ENCODE measurements at places on chromosomes 7 and 10.
A peak's percentile ranks its signal among the peaks of the same experiment; 100 is the strongest.

- no peak for DNase-seq
Observed at GRCh38 chr7:13602036-13602435, 387.4 kb downstream of the ETV1 start.

GRCh38 chr7:4791101-4791737 is 15.8 kb downstream of the AP5Z1 start:
- DNase-seq: no peak

- no peak for DNase-seq
Observed at GRCh38 chr10:90741926-90742565, 115.8 kb downstream of the HTR7 start.

DNA sequence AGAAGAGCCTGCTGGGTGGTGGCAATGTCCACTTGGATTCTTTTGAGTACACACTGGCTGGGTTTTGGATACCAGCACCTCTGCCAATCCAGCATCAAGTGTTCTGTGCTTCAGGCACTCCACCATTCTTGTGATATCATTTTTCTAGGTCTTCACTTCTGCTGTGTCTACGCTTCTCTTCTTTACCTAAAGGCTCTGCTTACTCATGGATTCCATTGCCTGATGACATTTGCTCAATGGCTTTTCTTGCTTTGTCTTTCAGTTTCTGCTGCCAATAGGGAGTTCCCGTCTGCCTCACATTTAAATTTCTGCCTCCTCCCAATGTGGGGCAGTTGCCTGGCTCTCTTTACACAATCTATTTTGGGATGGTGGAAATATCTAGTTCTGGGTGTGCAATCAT is 12.7 kb upstream of the PAPSS2 start:
- no peak for DNase-seq

DNA sequence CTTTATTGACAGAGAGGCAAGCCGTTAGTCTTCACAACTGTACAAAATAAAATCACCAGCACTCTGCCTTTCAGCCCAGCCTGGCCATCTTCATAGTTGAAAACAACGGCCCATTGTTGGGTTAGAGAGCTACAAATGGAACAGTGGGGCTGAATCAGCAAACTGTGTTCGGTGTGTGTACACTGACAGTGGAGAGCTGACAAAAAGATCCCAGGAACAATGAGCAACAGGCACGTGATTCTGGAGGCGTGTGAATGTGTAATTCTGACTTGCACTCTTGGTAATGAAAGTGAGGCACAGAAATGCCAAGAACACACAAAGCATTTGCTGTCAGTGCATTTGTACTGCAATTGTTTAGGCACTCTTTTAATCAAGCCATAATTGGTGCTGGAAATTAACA is 303.7 kb downstream of the WDR11 start:
- no peak for DNase-seq

DNA sequence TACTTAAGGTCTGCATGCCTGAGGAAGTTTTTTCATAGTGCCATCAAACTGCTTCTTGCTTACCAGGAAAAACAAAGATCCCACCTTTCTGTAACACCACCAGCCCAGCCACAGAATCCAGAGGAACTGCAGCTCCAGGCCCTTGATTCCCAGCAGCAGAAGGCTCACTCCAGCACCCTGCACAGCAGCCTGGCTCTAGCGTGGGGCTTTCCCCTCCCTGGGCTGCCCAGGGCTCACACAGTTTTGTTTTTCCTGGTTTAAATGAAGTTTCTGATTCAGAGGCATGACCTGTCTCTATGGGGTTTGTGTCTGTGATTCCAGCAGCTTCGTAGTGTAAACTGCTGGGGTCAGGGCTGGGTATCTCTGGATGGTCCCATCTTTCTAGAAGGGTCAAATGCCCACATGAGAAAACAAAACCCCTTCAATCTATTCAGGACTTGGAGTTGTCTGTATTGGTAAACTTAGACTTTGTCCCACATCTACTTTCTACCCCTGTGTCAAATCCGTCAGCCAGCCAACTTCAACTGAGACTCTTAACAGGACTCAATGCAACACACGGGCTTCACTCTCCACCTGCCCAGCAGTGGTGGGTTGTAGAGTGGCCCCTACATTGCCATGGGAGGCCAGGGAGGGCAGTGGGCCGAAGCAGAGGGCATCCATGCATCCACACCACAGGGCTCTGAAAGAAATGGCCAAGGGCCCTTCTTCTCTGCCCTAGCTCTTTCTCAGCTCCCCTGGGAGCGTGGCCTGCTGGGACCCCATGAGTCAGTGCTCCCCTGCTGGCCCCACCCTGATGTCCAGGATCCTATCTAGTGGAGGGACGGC is 73.6 kb downstream of the ATXN7L1 start:
- no peak for DNase-seq

DNA sequence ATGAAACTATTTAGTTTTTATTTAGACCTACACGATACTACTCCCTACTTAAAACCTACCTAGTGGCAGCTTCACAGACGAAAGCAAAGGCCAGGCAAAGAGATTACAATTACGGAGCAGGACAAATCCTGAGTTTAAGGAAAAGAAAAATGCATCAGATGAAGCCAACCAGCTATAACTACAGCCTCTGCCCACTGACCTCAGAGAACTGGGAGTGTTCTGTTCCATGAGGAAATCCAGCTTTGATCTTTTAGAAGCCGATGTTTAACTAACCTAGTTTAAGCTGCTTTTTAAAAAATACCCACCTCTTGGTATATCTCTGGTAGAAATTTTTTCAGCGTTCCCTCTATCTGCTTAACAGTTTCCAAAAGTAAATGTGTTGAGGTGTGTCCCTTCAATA is 3.0 kb upstream of the UPF2 start:
- no peak for DNase-seq

GRCh38 chr10:113854761-113855588 is 514 bp downstream of the NHLRC2 start:
- peak; percentile 14 for DNase-seq

- DNase-seq: no peak
Observed at GRCh38 chr7:29192811-29193210, 1.8 kb upstream of the CHN2 start.

DNA sequence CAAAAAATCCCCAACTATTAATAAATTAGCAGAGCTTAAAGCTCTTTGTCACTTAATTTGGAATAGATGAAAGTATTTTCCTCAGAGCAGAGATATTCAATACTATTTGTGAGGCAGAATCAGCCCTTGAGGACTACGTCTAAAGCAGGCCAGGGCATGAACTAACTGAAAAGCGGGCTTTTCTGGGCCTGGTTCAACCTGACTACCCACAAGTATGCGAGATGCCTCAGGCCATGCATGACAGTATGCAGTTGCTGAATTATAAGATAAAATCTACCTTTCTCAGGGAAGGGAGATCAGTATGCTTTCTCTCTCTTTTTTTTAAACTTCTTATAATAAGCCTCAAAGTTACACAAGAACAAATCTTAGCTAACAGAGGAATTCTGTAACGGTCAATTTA is 20.1 kb downstream of the TMEM168 start:
- no peak for DNase-seq

GRCh38 chr10:23439452-23439960 is 631 bp downstream of the OTUD1 start:
- DNase-seq: no peak

DNA sequence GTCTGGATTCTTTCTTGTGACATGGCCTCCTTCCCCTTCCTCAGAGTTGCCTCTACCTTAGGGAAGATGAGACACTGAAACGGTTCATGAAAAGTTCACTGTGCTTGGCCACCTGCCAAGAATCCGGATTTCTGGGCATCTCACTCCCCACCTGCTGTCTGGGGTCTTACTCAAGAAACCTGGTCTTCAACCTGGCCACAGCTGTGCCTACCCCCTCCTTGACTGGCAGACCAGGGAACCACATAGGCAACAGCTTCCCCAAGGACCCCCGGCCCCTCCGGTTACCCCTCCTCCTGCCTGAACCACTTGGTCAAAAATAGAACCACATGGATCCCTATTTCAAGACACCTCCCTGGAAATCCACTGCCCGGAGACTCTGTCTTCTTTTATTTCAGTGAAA is 58.7 kb upstream of the NANOS1 start:
- DNase-seq: no peak

- no peak for DNase-seq
Observed at GRCh38 chr10:43230101-43230908, 36.6 kb downstream of the RASGEF1A start.
